ENCODE measurements at places on chromosomes 4 and X. TPM values are rescaled to one million over a fixed set of nuclear protein-coding genes. Genes with fewer than 3 reads are reported as not detected.

The CXorf49 gene
- total RNA-seq, result not detected

The PAGE2 gene
- total RNA-seq, result not detected

The CFAP299 gene
- not detected for total RNA-seq

The FNIP2 gene
- total RNA-seq, result 18.5 TPM

The S100P gene
- not detected for total RNA-seq

The MAEA gene
- total RNA-seq, result 79.3 TPM

The TIGD4 gene
- total RNA-seq, result 0.23 TPM

The ATP1B4 gene
- not detected for total RNA-seq

The CT45A2 gene
- not detected for total RNA-seq

The VGLL1 gene
- 1.3 TPM for total RNA-seq

The UGDH gene
- 111 TPM for total RNA-seq

The SORCS2 gene
- total RNA-seq, result 25.7 TPM

The C4orf46 gene
- 8.4 TPM for total RNA-seq

The LRP2BP gene
- total RNA-seq, result 0.27 TPM

The SMIM10 gene
- 1.2 TPM for total RNA-seq

The GAGE12D gene
- not detected for total RNA-seq

The CENPVL1 gene
- 0.25 TPM for total RNA-seq

Measured in astrocyte (in vitro differentiated cells and primary cell).